ENCODE measurements at places on chromosomes 2 and 18. TPM values are rescaled to one million over a fixed set of nuclear protein-coding genes. Genes with fewer than 3 reads are reported as not detected.

The TRPM8 gene
- not detected for total RNA-seq

- no peak for DNase-seq
Measured at GRCh38 chr2:214006601-214007000, 404.3 kb upstream of the VWC2L start.

DNA sequence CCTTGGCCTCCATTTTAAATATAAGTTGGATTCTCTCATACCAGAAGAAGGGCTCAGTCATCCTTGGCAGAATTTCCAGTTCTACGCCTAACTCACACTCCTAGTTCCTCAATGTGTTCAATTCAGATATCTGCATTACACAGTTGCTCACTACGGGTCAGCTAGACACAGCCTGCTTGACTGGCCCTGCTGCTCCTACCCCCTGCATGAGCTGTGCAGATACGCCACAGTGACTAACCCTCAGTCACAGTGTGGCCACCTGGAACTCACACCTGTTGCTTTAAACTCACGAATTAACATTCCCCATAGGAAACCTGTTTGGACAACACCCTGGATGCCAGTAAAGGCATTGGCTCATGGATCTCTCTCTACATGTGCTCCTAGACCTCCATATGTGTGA is 429.6 kb downstream of the NCKAP5 start:
- DNase-seq = no peak

DNA sequence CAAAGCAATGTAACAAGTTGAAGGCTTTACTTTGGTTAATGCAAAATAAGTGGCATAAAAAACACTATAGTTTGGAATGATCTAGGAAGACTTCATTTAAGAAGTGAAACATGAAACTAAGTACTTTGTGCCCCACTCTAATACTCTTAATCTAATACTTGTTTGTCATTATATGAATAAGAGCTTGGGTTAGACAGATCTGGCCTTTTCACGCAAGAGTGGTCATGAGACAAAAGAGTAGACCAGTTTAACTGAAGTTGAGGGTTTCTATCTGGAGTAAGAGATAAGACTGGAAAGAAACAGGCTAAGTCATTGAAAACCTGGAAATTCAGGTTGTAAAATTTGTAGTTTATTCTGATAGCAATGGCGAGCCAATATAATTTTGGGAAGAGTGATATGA is 2.8 kb downstream of the SLC30A6 start:
- DNase-seq = no peak

GRCh38 chr18:10860928-10861327 is 288.4 kb downstream of the PIEZO2 start:
- no peak for DNase-seq

DNA sequence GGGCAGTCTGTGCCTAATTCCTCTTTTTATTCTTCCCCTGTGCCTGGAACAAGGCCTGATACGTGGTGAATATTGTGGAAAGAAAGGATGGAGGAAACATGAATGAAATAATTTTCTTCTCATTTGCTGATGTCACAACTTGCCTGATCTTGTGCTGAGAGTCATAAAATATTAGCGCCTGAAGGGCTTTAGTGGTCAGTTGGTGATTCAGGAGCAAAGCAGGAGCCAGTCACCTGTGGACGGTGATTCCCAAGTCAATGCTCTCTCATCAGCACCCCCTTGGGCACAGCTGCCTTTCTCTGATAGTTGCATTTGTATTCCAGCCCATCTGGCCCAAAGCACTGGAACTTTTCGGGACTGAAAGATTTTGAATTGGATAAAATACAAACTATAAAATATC is 502.6 kb upstream of the RAB12 start:
- DNase-seq = no peak

DNA sequence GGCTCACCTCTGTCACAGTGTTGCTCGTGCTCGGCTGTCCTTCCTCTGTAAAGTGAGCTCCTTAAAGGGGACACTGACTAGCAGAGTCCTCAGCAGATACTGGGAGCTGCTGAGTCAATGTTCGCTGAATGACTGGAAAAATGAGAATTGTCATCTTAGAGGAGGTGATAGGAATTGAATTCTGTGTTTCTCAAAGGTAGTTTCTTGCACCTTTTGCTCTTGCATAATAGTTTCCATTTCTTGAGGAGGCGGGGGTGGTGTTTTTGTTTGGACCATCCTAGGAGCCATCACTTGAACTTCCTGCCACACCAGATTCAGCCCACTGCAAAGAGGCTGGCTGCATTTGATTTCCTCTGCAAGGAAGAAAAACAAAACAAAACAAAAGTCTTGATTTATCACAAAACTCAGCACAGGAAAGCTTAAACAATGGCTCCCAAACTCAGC is 11.4 kb upstream of the RFX8 start:
- DNase-seq = no peak

GRCh38 chr2:61877571-61878245 is 10.7 kb downstream of the CCT4 start:
- no peak for DNase-seq

The PECR gene
- total RNA-seq = 6.0 TPM

DNA sequence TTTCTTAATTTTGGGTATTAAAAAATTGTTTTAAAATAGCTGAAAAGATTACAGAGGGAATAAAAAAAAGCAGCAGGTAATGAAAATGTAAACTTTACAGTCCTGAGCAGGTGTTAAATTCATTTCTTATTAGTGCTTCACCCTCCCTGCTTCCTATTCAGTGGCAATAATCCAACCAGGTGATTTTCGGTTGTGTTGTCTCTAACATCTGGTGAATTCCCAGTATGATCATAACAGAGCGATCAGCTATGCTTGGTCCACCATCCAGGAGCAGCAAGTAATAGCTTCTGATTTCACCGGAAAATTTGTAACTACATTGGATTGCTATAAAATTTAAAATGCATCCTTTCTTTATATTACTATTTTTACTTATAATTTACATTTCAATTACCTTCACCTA is 673.1 kb downstream of the SOCS6 start:
- DNase-seq = no peak
